ENCODE measurements at places on chromosomes 5 and 9.

- DNase-seq, result no peak
Measured at GRCh38 chr9:14945351-14945750, 35.1 kb upstream of the FREM1 start.

DNA sequence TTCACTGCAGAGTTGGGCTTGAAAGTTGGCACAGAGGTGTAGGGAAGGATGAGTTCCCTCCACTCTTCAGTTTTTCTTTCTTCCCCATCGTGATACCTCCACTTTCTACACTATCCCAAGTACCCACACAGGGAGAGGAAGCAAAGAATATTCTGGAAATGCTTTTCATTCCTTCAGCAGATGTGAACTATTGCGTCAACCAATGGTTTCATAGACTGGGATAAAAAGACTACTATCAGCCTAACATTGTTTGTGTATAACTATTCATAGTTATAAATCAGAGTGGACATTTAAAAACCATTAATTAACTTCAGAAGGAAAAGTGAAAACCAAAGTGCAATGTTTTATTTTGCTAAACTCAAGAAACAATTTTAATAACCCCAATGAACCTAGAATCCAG is 63.6 kb upstream of the MAMDC2 start:
- DNase-seq, result no peak

- no peak for DNase-seq
Measured at GRCh38 chr9:76025286-76025685, 134.8 kb downstream of the PCSK5 start.

DNA sequence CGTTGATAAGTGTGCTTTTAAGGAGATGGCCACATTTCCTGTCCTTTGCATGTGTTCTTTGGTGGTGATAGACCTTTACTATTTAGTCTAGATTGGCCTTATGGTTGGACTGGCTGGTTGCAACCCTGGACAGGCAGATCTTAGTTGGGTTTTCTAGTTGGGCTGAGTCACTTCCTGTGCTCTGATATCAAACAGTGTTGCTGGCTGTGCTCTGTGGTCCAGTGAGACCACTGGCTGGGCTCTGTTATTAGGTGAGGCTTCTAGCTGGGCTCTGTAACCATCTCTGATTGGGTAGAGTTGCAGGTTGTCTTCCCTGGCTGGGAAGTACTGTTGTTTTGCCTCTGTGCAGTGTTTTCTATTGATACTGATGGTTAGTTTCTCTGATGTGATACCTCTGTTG is 432.5 kb downstream of the LRRC70 start:
- no peak for DNase-seq

GRCh38 chr5:151318850-151319732 is 15.5 kb upstream of the SLC36A3 start:
- peak; percentile 19 for DNase-seq
